ENCODE measurements at places on chromosomes 6 and 20. TPM values are rescaled to one million over a fixed set of nuclear protein-coding genes. Genes with fewer than 3 reads are reported as not detected.

DNA sequence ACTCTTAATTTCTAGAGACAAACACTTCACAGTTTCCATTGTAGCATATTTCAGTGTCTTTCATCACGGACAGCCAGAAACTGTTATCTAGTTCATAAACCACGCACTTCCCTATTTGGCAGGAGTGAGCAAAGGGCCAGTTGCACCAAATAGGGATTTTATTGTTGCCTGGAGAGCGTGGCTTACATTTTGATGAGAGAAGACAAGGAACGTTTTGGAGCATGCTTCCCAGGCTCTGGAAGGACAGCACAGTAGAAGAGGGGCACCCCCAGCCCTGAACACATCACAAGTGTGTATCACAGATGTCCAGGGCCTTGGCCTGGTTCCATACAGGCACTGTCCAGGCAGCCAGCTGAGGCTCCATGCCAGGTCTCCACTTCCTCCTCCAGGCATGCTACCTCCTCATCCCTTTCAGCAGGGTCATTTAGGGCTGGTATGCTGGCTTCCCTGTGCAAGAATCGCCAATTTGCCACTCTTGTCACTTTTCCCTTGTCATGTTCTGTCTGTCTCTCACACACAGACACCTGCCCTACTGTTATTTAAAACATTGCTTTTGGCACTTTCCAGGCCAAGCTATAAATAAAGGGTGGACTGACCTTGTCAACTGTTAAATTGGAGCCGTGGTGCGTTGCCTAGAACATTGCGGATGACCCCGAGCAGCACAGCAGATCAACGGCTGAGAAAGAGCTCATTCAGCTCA lies 235.0 kb upstream of the GMDS start:
- no peak for DNase-seq

NXT1 gene
- total RNA-seq = 15.9 TPM

PRL gene
- 0.36 TPM for total RNA-seq

DNA sequence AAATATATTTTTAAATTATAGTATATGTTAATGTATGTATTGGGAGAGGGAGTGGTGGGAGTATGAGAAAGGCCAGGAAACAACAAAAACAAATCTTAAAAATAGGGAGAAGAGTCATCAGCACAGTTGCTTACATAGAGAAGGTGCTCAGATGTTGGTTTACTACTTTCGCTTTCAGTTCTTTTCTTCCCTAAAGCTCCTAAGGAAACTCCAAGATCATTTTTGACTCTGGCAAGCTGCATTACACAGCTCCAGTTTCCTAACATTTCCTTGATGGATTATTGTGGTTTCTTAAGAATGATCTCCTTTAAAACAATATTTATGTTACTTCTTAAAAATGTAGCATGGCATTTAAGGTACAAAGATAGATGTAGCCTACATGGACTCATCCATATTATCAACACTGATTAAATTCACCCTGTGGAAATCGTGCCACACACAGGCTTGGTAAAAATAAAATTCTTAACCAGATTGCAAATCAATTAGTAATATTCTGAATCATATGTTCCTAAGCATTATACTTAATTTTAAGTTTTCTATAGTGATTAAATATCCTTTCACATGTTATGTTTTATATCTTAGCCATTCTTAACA lies 118.0 kb upstream of the MAN1A1 start:
- DNase-seq = no peak

DNA sequence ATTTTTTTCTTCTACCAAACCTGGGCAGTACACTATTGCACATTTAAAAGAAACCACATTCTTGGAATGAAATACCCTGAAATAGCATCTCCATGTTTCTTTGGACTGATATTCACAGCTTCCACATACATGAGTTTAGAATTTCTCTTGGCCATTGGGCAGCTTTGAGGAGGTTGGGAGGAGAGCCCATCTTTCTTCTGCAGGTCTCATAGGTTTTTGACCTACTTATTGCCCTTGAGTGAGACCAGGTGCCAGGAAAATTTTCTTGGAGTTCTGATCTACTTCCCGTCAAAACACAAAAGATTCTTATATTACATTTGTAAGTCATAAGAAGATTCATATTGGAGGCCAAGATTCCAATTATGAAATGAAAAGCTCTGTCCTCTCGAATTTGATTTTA lies 212.0 kb downstream of the IBTK start:
- no peak for DNase-seq

COL20A1 gene
- 0.22 TPM for total RNA-seq

DNA sequence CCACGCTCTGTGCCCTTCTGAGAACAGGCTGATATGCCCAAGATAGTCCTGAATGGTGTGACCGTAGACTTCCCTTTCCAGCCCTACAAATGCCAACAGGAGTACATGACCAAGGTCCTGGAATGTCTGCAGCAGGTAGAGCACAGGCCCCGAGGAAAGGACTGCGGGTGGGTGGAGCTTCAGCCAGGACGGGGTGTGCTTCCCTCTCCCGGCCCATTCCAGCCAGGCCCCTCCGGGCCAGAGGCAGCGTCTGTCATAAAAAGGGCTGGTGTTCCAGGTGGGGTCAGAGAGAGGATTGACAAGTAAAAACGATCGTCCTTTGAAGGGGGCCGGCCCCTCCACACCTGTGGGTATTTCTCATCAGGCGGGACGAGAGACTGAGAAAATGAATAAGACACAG lies 1.3 kb downstream of the RTEL1 start:
- peak; percentile 62 for DNase-seq

DNA sequence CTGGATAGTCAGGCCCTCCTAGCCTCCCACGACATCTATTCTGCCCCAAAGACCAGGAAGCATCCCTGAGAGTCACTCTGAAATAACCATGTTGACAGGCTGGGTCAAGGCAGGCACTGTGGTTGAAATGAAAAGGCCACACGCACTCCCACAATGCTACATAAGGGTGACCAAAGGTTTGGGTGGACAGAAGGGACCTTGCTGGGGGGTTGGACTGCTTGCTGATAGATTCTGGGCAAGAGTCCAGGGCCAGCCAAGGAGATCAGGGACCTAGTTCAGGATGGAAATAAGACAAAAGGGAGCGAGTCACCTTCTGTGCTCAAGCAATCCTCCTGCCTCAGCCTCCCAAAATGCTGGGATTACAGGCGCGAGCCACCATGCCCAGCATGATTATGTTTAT lies 32.5 kb upstream of the DSN1 start:
- DNase-seq = no peak

GRCh38 chr6:53962646-53963045 lies 148.6 kb upstream of the MLIP start:
- no peak for DNase-seq

GLP1R gene
- total RNA-seq = 1.6 TPM

DNA sequence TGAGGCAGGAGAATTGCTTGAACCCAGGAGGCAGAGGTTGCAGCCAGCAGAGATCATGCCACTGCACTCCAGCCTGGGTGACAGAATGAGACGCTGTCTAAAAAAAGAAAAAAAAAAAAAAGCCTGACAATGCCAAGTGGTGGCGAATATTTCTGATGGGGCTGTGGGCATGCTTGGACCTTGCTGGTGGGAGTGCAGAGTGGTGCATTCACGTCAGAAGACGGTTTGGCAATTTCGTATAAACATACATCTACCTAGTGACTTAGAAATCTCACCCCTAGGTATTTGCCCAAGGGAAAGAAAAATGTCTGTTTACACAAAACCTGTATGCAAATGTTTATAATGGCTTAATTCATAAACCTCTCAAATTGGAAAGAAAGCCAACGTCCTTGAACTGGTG lies 33.6 kb downstream of the CTCFL start:
- no peak for DNase-seq

DNA sequence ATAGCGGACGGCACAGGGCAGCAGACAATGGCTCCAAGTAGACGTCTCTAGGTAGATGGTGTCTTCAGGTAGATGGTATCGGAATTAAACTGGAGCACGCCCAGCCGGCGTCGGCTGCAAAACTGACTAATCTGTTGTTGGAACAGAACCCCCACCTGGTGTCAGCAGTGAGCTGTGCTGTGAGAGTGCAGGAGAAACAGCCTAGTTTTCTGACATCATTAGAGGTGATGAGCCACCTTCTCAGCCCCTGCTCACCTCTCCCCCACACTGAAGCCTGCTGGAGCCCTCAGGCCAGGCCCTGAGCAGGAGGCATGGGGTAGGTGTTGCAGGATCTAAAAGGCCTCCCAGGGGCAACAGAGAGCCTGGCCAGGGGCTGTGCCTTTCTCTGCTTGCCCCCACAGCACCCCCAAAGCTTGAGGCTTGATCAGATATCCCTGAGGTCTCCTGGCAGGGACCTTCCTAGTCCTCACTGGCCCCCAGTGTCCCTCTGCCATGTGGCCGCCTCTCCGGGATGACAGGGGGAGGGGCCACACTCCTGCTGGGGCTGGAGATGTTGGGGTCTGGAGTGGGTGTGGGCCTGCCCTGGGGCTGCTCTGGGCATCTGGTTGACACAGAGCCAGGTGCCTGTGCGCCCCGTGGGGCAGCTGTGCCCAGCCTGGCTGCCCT lies 6.9 kb upstream of the HELZ2 start:
- no peak for DNase-seq

ENPP5 gene
- total RNA-seq = 1.9 TPM

GRCh38 chr6:75935473-75935793 lies 137.0 kb downstream of the IMPG1 start:
- DNase-seq = no peak

DNA sequence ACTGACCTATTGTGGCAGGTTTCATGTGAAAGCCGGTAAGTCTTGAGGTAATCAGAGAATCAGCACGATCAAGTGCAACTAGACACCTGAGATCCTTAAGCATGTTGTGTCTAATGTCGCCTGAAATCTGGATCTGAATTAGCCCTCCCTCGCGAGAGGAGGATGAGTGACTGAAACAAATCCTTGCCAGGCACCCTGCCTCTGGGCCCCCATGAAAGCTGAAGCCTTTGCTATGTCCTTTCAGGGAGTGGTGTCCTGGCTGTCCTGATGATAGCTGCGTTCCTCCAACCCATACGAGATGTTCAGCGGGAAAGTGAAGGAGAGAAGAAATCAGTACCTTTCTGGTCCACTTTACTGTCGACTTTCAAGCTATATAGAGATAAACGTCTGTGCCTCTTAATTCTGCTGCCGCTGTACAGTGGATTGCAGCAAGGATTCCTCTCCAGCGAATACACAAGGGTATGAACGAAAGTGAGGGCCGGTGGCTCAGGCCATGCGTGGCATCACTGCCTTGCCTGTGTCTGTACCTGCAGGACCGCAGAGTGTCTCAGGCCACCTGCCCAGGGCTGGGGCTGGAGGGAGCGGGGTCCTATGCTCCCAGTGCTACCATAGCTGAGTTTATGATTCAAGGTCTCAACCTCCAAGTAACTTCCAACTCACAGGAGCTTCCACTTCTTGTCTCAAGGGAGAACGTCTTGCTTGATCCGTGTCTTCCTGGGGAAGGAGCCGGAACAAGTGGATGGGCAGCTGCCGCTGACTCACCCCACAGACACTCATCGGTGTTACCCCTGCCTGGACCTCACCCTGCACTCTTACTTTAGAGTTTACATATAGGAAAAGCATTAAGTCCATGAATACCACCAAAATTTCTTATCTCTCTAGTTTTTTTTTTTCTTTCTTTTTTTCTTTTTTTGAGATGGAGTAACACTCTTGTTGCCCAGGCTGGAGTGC lies 12.8 kb downstream of the UNC93A start:
- no peak for DNase-seq

DNA sequence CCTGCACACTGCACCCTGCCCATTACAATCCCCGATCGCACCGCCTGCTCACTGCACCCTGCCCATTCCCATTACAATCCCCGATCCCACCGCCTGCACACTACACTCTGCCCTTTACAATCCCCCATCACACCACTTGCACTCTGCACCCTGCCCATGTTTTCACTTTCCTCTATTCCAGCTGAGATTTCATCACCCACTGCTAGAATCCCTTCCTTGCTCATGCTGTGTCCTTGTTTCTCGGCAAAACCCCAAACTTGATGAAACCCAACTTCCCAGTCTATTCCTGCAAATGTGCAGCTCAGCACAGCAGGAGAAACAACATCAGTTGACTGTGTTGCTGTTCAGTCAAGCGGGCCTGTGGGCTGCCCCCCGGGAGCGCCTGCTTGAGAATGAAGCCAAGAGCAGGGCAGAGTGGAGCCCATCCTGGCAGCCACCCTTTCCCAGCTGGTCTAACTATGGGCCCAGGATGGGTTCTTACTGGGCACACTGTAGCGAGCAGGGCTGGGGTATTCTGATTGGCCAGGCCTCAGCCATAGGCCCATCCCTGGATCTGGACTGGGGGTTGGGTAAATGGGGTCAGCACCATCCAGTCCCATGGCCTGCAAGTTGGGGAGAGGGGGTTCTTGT lies 17.2 kb downstream of the MOCS3 start:
- no peak for DNase-seq

DNA sequence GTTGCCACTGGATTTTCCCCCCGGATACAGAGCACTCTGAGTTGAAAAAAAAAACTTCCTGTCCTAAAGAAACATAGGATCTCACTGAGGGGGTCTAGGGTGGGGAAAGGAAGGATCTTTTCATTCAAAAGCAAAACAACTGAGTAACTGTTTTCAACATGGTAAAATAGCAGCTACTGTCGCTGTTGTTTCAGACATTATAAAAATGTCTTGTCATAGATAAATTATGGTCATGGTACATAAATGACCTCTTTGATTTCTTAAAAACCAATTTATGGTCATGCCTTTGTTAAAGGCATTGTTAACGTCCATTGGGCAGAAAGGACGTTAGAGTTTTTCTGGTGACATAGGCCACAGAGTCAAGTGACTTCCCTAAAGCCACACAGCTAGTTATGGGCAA lies 180.4 kb upstream of the DTNBP1 start:
- no peak for DNase-seq

DNA sequence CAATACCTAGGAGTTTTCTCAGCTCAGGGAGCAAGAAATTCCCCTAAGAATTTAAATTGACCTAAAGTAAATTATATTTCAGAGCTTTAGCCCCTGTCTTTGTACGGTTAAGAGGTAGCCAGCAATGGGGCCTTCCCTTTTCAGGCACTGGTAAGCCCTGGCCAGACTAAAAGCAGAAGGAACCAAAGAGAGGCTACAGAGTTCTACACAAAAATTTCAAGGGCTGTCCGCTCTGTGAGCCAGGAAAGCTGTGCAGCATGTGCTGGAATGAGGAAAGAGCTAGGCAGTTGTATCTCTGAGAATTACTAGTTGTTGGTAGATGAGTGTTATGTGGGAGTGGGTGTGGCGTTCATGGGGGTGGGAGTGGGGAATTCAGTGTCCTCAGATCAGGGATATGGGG lies 96.3 kb upstream of the MAFB start:
- no peak for DNase-seq

AIF1 gene
- total RNA-seq = 50.6 TPM

Data from sciatic nerve (tissue), 2 donors.